ENCODE measurements at places on chromosomes 1 and 21.

- peak; percentile 63 for DNase-seq
These were observed 1.7 kb upstream of the ADAR start for GRCh38 chr1:154609398-154610380.

DNA sequence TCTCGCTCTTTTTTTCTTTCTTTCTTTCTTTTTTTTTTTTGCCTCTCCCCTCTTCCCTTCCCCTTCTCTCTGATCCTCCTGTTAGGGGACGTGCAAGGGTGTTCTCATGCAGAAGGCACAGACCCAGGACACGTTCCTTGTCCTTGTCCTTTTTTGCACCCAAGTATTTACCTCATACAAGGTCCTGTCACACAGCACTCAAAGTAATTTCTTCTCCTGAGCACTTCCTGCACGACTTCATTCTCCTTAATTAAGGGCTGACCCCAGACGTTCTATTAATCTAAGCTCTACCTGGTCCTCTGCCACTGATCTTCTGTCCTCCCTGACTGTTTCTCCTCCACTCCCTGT, 424 bp upstream of the PCNX2 start:
- DNase-seq: no peak

DNA sequence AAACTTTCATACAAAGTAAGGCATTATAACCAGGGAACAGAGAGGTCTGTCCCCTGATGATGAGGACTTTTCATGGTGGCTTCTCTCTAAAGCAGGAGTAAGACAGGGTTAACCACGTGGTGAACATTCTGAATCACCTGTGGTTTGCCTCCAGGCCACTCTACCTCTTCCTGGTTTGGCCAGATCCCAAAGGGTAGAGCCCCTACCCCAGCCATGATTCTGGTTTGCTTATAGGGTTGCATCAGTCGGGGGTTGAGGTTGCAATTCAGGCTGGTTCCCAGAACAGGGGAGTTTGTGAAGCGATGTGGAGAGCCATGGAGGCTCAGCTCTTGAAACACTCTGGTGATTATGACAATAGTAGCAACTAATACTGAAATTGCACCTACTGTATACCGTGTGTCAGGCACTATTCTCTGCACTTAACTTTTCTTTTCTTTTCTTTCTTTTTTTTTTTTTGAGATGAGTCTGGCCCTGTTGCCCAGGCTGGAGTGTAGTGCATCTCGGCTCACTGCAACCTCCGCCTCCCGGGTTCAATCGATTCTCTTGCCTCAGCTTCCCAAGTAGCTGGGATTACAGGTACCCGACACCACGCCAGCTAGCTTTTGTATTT, 8.3 kb downstream of the CNR2 start:
- DNase-seq: no peak

DNA sequence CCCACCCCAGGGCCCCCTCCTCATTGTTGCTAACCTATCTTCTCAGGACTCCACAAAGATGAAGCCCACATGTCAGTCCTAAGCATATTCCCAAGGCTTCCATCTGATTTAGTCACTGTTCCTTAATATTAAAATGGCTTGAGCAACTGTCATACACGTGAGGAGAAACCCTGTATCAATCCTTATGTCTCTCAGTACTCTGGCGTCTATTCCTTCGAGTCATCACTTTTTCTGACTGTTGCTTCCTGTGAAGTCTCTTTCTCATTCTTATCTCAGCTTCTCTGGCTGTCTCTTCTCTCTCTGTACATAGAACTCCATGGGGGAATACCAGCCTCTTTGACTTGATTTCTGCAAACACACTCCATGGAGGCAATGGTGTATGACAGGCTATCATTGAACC, 98.4 kb downstream of the C4BPA start:
- DNase-seq: no peak

- no peak for DNase-seq
These were observed 19.6 kb downstream of the CELA3A start for GRCh38 chr1:22021061-22021460.

DNA sequence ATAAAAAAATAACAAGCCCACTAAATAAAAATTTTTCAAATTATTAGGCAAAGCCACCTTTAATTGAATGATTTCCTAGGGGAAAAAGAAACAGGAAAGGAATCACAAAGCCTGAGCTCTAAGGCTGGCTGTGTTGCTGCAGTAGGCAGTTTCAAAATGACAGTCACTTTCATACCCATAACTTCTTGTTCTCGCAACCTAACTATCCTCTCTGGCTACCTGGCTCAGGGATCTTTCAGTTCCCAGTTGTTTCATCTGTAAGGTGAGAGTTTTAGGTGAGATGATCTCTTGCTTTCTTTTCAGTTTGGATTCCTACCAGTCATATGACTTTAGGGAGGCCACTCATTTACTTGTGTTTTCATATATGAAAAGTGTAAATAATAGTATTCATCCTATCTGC, 226.1 kb downstream of the ASTN1 start:
- no peak for DNase-seq

DNA sequence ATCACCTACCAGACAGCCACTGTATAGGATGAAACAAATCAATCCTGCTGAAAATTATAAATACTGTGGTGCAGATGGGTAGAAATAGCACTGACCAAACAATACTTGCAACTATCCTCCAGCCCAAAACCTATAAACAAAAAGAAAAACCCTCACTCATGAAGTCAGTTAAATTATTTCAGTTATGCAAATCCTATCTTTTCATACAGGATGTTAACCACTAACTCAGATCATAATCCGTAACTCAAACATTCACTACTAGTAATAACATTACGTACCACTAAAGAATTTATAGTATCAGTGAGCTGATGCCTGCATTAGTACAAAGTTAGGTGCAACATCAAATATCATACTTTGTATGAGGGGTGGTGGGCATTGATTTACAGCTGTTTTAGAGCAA, 2.6 kb downstream of the NDC1 start:
- DNase-seq: no peak

DNA sequence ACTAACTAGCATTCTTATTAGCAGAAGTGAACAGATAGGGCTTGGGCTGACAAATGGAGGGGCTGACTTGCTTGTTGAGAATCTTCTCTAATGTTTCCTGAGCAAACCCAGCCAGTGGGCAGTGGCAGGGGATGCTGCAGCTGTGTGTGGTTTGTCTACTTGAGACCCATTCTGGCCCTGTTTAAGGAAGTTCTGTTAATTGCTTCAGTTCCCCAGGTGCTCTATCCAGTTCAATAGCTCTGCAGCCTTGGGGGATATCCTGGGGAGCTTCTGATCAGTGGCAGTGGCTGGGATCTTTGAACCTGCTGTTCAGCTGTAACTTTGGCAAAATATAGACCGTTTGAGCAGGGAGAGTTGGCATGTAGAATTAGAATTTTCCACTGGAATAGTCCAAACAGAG, 137.4 kb downstream of the ZNF326 start:
- no peak for DNase-seq

GRCh38 chr1:203564024-203564423, 62.6 kb upstream of the ATP2B4 start:
- no peak for DNase-seq

- no peak for DNase-seq
These were observed 12.0 kb upstream of the FMO2 start for GRCh38 chr1:171173069-171173468.

- DNase-seq: no peak
These were observed 119.5 kb downstream of the DUSP10 start for GRCh38 chr1:221622389-221622788.

DNA sequence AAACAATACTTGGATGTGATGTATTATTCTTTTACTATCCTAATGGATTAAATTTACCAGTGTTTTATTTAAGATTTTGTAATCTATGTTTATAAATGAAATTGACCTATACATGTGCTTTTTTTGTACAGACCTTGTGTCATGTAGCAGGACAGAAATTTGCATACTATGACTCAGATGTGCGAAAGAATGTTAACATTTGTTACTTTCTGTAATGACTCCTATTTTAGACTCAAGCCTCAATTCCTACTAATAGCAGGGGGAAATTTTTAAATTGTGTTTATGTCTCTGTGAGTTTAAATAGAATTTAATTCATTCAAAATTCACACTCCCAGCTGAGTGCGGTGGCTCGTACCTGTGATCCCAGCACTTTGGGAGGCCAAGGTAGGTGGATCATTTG, 21.8 kb upstream of the RIMKLA start:
- no peak for DNase-seq

DNA sequence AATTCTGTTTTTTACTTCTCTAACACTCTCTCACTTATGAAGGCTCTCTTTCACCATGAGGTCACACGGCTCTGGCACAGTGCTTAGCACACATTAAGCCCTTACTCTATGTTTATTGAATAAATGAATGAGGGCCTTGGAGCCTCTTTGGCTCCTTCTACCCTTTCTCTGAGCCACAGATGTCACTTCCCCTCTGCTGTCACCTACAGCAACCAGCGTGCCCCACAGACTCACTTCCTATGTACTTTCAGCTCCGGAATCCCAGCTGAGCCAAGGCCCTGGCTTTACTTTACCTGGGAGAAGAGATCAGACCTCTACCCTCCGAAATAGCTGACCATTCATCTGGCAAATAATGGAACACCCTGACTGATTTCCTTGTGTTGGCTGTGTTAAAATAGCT, 53.7 kb upstream of the HMCN1 start:
- DNase-seq: no peak

GRCh38 chr1:90708236-90708786, 8.8 kb downstream of the BARHL2 start:
- no peak for DNase-seq

DNA sequence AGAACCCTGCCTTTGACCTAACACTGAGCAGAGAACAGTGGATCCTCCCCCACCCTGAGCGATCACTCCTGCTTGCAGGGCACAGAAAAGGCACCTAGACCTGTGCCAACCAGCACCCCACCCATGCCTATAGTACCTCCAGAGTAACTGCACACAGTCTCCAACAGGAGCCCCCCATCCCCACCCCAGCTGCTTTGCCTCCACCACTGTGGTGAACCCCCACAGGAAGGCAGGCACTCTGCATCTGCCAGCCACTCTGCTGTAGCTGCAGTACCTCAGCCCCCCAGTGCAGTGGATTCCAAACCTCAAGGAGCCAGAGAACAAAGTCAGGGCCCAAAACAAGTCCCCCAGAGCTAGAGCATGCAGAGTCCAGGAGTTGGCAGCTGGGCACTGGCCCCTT, 10.7 kb downstream of the SPATC1L start:
- DNase-seq: no peak

GRCh38 chr1:2646837-2647236, 14.0 kb upstream of the MMEL1 start:
- DNase-seq: no peak

- DNase-seq: no peak
These were observed 151.2 kb downstream of the PIGK start for GRCh38 chr1:77068013-77068412.

- DNase-seq: peak; percentile 8
These were observed 331.6 kb downstream of the SRGAP2C start for GRCh38 chr1:121516234-121516967.

GRCh38 chr1:236514703-236515442, 8.9 kb upstream of the LGALS8 start:
- DNase-seq: no peak

GRCh38 chr1:53031732-53032131, 30.3 kb upstream of the PODN start:
- no peak for DNase-seq

DNA sequence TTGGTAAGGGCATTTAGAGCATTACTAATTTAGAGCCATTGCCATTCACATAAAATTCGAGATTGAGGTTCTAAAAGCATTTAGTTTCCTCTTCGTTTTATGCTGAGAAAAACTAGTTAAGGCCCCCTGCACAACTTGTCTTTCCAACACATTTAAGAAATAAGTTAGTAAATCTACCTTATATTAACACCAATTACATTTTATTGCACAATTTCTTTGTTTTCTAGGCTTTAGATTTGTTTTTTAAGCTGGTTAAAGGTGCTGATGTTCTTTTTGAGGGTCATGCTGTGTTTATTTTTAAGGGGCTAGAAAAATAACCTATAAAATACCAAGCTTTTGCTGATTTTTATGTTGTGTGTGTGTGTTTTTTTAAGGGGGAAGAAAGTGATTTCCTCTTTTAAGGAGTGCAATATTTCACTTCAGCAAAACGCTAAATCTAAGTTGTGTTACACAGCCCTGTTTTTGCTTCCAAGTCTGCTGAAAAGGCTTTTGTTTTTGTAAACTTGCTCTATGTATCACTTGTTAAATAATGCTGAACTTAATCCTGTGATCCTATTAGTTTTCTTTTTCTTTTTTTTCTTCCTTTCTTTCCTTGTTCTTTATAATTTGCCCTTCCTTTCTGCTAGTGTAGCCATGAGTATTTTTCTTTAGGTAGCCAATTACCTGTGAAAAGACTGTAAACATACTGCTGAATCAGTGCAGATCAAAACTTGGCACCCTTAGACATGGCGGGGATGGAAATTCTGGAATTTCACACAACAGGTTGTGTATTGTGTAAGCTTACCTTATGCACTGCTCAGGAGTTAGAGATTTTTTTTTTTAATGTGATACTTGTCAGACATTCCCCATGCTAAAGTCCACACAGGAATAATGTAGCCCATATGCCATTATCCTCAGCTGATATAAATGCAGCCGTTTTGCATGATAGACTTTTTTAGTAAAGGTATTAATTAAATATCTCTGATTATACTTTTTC, 1.5 kb downstream of the CEPT1 start:
- DNase-seq: no peak

GRCh38 chr1:38778051-38778450, 81.5 kb downstream of the RRAGC start:
- no peak for DNase-seq

GRCh38 chr21:26679284-26679683, 106.2 kb upstream of the CYYR1 start:
- no peak for DNase-seq

GRCh38 chr1:94479682-94480081, 61.5 kb downstream of the ABCD3 start:
- DNase-seq: no peak

- no peak for DNase-seq
These were observed 11.3 kb downstream of the RPAP2 start for GRCh38 chr1:92310185-92310597.

- no peak for DNase-seq
These were observed 56.0 kb downstream of the MEGF6 start for GRCh38 chr1:3555131-3555920.

DNA sequence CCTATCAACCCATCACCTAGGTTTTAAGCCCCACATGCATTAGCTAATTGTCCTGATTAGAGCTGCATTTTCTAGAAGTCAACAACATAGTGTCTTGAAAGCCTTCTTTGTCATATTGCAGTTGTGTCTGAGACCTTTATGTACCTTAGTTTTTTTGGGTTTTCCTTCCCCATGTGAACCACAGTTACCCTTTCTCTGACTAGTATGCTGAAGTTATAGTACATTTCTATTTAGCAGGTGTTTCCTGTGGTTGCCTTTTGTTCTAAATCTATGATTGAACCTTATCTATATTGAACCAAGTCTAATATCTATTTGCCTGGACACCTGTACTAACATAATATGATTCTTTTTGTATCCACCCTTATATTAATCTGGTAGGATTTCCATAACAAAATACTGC, 135.6 kb downstream of the ST6GALNAC3 start:
- DNase-seq: no peak

DNA sequence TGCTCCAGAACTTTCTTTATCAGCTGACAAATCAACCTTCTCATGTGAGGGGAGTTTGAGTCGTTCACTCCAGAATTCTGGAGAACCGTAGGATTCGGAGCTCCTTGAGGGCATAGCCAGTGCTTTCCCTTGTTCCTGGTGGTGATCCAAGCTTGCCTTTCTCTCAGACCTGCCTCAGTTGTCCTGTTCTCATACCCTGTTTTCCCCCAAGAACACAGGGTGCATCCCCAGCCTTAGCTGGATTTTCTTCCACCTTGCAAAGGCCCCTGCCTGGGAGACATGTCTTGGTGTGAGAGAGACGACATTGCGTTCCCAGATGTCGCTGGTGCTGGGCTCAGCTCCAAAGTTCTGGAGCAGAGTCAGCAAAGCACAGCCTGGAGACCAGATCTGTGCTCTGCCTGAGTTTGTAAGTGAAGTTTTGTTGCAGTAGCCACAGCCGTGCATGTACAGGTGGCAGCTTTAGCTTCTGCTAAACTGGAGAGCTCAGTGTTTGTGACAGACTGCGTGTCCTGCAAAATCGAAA, 40.0 kb downstream of the ABCG1 start:
- no peak for DNase-seq

Measured in T-cell (primary cell).